EH (cell line): ENCODE measurements at places on chromosomes 2 and 18.
A peak's percentile ranks its signal among the peaks of the same experiment; 100 is the strongest.

DNA sequence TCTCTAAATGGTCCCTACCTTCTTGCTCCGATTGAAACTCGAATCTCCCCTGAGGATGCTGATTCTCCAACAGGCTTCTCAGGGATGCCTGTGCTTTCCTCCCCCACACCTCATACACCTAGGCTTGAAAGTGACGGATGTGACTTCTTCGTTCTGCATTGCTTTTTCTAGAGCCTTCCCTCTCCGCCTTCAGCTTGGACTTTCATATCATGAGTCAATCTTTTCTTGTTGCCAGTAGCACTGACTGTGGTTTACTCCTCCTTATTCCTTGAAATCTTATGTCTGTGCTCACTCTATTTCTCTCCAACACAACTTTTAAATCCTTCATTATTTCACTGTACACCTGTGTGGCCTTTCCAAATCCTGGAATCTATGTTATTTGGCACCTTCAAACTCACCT, 451.4 kb downstream of the TMX3 start:
- peak; percentile 66 for DNase-seq

DNA sequence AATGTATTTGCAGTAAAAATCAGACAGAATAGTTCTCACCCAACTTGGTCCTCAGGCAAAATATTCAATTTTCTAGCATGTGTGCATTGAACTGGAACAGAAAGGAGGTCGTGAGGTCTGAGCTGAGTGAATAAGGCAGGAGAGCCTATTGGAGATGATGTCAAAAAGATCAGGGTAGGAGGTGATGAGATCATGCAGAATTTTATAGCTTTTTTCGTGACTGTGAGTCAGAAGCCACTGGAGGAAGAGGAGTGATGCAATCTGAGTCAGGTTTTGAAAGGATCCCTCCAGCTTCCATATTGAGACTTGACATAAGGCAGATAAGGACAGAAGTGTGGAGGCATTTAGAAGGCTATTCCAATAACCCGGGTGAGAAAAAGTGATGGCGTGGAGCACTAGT, 299.5 kb upstream of the SOX11 start:
- no peak for DNase-seq

GRCh38 chr2:24076849-24077534, 866 bp upstream of the SF3B6 start:
- DNase-seq, result peak; percentile 34

GRCh38 chr2:58520903-58521302, 279.8 kb upstream of the FANCL start:
- DNase-seq, result no peak

DNA sequence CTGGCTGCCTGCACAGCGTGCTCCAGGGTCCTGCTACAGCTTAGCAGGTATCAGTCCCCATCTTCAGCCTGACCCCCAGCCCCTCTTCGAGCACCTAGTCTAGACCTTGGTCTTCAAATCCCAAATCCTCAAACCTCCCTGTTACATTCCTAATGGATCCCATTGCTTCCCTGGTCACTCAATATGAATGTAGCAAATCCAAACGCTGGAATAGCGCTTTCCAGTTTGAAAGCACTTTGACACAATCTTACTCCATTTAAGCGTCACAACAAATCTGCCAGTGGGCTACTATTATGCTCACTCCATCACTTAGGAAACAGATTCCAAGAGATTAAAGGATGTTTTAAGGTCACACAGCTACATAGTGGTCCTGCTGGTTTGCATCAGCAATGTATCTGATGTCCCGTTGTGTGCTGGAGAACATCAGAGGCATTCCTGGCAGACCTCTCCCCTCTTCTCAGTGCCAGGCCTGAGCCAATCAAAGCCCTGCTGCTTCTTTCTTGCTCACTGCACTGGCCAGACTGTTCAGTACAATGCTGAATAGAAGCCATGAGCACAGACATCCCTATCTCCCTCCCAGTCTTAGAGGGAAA, 11.1 kb upstream of the INO80C start:
- no peak for DNase-seq

- DNase-seq, result no peak
These were observed 3.8 kb upstream of the RPS7 start for GRCh38 chr2:3571284-3571683.

DNA sequence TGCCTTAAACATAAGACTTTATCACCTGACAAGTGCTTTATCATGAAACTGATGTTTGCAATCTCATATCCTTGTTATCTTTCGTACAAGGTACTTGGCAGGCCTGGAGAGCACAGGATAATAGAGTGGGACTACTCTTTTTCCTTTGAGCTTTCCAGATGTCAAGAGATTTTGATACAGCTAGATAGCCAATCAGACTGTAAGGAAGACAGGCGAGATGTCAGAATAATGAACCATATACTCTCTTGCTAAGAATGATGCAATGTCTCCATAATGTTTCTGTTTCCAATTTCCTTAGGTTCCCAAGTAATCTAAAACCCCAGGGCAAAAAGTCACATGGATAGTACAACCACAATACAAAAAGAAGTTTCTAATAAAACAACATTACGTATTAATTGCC, 313.1 kb downstream of the PDE11A start:
- DNase-seq, result peak; percentile 6

DNA sequence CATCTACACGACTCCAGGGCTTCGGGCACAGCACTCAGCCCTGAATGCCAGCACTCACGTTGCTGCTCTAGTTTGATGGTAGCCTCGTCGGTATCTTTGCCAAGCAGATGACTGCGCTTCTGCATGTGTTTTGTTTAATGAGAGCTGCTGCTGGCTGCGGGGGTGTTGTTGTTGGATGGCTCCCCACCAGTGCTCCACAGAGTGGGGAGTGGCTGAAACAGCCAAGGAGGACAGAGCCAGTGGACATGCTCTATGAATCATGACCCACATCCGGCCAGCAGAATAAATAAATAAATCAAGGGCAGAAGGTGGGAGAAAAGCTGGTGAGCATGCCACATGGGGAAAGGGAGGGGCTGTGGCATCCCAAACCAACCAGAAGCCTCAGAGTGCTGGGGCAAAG, 131.2 kb upstream of the SOX11 start:
- DNase-seq, result peak; percentile 19

GRCh38 chr2:274503-274902, 9.8 kb downstream of the ACP1 start:
- no peak for DNase-seq

DNA sequence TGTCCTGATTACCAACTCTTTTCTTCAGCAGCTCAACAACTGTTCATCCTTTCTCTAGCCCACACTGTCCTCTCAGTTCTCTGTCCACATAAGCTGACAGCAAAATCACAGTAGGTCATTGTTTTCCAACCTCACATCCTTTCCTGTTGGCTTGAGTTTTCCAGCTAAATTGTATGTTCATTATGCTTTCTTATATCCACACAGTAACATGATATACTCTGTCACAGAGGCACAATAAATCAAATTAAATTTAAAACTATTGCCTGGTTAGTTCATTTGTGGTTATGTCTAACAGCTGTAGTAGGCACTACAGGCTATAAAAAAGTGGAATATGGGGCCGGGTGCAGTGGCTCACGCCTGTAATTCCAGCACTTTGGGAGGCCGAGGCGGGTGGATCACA, 179.9 kb downstream of the ETAA1 start:
- DNase-seq, result no peak

- DNase-seq, result peak; percentile 83
These were observed 46.6 kb downstream of the PRKRA start for GRCh38 chr2:178404368-178404767.

GRCh38 chr2:237866101-237866621, 6.7 kb downstream of the RAMP1 start:
- DNase-seq, result peak; percentile 74

DNA sequence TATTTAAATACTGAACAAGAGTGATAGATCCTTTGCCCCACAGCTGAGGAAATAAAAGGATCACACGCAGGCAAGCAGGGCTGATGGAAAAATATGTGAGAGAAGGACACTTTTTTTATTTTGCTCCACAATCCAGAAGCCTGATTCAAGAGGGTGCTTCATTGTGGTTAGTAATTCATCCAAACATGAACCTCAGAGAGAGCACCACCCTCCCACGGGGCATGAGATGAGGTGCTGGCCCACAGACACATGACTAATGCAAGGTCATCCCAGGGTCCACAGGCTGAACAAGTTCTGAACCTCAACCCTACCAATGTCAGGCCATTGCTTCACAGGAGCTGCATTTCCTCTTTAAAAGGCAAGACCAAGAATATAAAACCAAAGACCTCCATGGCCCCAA, 239.6 kb downstream of the MREG start:
- peak; percentile 99 for DNase-seq

GRCh38 chr2:108217211-108217610, 22.6 kb upstream of the SULT1C3 start:
- peak; percentile 13 for DNase-seq

GRCh38 chr2:172606285-172606684, 50.4 kb downstream of the PDK1 start:
- DNase-seq, result peak; percentile 67

DNA sequence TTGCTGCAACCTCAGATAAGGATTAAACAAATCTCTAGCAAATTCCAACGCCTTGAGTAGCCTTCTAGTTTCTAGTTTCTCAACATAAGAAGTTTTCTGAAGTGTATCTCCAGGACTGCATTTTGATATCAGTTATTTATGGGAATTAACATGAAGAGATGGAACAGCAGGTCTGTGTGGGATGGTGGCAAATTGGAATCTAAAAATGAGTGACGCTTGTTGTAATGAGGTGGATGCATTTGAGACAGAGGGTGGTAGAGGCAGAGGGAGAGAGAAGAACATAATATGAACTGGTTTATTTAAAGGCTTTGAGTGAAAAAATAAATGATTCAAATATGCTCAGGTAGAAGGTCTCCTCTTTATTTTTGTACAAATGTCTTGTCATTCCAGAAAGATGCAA, 446.8 kb upstream of the GCFC2 start:
- no peak for DNase-seq

GRCh38 chr18:73458186-73458964, 590.6 kb upstream of the NETO1 start:
- DNase-seq, result peak; percentile 80

DNA sequence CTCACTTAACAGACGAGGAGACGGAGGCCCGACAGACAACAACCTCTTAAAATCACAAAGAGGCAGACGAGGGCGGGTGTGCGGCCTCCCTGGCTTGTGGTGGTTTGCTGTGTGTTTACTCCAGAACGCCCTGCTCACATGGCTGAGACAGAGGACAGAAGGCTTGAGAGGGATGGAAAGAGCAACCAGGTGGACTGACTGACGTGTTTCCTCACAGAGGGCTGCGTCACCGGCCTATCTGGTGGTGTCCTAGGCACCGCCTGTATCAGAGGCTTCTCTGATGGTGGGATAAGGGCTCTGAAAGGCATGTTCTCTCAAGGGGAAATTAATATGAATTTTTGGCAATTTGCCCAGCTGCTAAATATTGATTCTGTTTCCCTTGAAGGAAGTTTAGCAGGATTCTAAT, 47.0 kb upstream of the RALBP1 start:
- DNase-seq, result no peak

GRCh38 chr18:50171406-50171805, 23.5 kb downstream of the MYO5B start:
- no peak for DNase-seq

GRCh38 chr2:36700311-36700710, 3.8 kb downstream of the VIT start:
- no peak for DNase-seq

DNA sequence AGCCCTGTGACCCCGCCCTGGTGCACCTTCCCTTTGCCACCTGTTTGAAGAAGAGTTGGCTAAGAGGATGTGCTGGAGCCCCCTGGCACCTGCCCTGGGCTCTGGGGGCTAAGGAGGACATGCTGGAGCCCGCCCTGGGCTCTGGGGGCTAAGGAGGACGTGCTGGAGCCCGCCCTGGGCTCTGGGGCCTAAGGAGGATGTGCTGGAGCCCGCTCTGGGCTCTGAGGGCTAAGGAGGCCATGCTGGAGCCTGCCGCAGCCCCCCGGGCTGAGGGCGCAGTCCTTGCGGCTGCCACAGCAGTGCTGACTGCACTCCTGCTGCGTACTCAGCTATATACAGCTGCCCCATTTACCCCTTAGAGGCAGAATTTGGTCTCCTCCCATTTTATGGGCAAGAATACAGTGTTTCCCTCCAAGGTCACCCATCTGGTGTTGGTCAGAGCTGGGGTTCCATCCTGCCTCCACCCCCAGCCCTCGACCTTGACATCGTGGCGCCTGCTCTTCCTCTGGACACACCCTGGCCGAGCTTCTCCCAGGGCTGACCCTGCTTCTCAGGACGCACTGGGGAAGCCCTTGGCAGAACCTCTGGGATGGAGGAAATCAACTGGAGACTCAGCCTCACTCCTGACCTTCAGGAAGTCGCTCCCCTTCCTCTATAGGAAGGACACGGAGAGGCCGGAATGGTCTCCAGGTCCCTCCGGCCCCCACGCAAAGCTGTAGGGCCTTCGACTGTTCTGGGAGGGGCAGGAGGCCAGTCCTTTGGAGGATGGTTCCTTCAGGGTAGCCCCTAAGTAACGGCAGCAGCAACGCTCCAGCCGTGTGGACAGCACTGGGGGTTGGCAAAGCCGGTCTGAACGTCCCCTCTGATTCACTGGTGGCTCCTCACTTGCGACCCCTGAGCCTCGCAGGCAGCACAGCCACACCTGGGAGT, 65.0 kb upstream of the HPCAL1 start:
- no peak for DNase-seq
